ENCODE measurements at places on chromosomes 16 and 17. TPM values are rescaled to one million over a fixed set of nuclear protein-coding genes. Genes with fewer than 3 reads are reported as not detected.

The EMP2 gene
- total RNA-seq: not detected

The APOBR gene
- 20.9 TPM for total RNA-seq

The ASGR2 gene
- not detected for total RNA-seq

DNA sequence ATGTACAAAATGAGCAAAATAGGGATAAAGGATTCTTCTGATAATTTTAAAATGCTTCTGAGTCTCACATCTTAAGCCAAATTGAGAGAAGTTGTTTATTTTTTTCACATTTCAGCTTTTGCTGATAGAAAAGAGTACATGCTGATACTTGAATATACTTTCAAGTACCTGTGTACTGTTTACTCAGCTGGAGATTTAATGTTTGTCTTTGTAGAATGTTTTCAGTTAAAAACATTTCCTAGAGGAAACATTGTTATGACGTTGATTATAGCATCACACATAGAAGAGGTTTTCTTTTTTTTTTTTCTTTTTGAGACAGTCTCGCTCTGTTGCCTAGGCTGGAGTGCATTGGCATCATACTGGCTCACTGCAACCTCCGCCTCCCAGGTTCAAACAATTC lies 19.7 kb downstream of the ESRP2 start:
- DNase-seq: no peak

DNA sequence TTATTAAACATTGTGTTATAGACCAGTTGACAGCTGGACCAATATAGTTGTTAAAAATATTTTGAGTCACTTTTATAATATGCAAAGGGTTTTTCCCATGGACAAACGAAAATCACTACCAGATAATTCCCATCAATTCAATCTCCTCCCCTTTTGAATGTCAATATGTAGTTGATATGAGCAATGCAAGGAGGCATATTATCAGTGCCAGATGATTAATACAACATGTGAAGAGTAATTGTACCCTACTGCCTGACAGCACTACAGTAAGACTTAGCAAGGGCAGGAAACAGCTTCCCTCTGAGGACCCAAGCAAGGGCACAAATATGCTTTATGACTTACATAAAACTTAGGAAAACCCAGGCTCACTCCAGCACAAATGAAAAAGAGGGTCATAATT lies 17.3 kb downstream of the KANSL1 start:
- DNase-seq: no peak

DNA sequence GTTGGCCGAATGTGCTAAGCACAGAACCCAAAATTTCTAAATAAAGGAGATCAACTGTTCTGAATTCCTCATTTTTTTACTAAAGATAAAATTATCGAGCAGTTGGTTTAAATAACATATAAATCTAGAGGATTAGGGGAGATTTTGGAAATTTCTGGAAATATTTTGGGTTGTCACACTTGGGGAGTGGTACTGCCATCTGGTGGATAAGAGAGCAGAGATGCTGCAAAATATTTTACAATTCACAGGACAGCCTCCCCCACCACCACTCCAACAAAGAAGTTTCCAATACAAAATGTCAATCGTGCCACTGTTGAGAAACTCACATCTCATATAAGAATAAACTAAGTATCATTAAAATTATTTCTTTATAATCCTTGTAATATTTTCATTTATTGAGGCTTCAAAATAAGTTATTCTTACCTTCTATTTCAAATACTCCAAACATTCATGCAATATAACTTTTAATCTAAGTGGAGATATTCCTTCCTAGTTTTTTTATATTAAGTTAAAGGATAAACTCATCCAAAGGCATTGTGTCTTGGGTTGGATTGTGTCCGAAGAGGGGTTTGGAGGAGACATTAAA lies 17.0 kb upstream of the ABCA8 start:
- DNase-seq: no peak

DNA sequence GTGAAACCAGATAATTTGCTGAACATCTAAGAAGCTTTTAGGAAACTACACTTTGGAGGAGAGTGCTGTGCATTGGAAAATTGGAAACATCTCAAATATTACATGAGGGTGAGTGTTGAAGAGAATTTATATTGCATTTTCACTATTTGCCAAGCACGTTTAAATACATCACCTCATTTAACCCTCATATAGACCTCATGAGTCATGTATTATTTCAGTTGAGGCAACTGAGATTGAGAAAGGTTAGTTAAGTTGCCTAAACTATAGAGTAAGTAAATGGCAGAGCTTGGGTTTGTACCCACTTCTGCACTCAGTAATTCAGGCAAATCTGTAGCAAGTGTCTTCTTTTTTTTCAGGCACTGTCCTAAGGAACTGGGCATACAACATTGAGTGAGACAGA lies 3.7 kb upstream of the NLK start:
- DNase-seq: no peak

DNA sequence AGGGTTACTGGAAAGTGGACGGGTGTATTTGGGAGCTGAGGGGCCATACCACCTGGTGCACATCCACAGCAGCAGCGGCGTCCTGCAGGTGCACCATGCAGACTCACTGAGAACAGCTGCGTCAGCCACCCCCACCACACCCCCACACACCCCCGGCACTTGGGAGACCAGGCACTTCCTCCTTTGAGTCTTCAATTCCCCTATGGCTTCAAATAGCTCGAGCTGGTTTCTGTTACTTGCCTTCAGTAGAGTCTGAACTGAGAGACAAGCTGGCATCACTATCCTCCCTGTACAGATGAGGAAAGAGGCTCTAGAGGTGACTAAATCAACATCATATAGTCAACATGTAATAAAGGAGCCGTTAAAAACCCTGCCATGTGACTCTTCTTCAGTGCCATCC lies 15.4 kb downstream of the CUEDC1 start:
- no peak for DNase-seq

- no peak for DNase-seq
These were observed 57.0 kb upstream of the TAC4 start for GRCh38 chr17:49904893-49905292.

DNA sequence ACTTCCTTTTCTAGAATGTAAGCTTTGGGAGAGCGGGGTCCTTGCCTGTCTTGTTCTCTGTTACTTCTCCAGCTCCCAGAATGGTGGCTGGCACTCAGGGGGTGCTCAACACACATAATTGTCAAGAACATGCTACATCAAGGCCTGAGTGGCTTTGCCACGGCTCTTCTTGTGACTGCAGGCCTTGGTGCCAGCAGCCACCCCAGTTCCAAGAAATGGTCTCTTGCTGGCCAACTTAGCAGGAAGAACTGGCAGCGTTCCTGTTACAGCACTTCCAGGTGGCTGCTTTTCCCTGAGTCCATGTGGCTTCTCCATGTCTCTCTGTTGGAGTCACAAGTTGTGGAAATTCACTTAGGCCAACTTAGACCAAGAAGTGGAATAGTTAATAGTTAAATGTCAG lies 36.1 kb downstream of the PRKCB start:
- no peak for DNase-seq

- no peak for DNase-seq
These were observed 11.9 kb downstream of the CASKIN2 start for GRCh38 chr17:75503337-75503950.

GRCh38 chr17:34592002-34592401 lies 12.6 kb downstream of the TMEM132E start:
- no peak for DNase-seq

- no peak for DNase-seq
These were observed 742 bp upstream of the NUTF2 start for GRCh38 chr16:67846063-67846319.

DNA sequence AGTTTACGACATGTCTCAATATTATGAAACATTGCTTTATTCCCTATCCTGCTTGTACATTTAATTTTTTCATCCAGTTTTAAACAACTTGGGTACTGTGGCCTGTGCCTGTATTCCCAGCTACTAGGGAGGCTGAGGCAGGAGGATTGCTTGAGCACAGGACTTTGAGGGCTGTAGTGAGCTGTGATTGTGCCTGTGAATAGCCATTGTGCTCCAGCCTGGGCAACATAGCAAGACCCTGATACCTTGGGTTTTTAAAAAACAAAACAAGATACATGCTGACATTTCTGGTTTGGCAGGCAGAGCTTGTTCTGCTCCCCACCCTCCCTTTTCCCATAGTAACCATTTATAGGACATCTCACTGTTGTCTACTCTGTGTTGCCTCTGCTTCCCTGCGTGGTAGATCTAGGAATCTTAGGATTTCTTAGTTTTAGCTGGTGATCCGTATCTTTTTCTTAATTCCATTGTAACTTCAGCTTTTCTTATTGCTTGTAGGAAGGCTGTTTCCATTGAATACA lies 35.6 kb downstream of the TENT4B start:
- no peak for DNase-seq

- DNase-seq: no peak
These were observed 223.1 kb downstream of the ZNF423 start for GRCh38 chr16:49632795-49633184.

DNA sequence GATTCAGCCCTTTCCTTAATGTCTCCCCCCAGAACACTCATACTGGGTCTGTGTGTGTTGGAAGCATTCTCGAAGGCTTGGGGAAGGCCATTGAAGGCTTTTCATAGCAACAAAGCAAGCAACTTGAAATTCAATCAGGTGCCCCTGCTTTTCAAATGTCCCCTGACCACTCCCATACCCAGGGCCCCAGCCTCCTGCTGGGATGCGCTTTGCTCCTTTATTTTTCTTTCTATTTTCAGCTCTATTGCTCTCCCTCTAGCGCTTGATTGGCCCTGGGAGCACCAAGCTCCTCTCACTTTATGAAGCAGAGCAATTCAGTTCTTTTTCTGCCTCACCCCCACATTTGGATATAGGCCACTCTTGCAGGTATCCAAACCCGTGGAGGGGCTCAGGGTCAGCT lies 92.0 kb downstream of the WSCD1 start:
- no peak for DNase-seq

- DNase-seq: no peak
These were observed 12.4 kb downstream of the MLYCD start for GRCh38 chr16:83911290-83911689.

DNA sequence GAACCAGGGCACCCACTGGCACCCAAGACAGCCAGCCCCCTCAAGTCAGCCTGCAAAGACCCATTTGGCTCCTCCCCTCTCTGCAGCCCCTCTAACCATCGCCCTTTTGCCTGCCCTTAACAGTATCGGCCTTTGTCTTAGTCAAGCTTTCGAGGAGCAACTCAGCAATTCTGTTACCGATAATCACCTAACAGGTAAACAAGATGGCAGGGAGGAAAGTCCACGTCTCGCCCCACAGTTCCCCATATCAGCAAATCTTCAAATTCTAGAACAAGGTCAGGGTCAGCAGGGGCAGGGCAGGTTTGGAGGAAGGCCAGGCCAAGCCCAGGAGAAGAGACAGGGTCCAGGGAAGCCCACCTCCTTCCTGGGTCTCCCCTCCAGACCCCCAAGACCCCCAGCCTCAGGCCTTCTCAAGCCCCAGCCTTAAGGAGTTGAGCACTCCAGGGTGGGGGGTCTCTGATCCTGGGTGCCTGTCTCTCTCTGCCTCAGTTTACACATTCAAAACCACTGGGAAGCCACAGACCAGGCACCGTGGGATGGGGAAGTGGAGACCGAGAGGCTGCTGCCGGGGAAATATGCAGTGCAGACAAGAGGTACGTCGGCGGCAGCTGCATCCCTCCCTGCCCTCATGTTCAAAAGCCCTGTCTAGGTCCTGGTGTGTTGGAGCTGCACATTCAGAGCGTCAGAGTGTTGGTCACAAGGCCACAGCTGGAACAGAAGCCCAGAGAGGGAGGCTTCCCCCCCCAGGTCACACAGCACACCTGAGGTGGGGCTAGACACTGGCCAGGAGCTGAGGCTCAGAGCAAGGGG lies 3.9 kb upstream of the OSGIN1 start:
- no peak for DNase-seq
